ENCODE measurements at places on chromosomes 7 and 10.

- DNase-seq, result no peak
Measured at GRCh38 chr10:44849936-44850335, 61.2 kb upstream of the TMEM72 start.

GRCh38 chr7:151824373-151824933 is 52.5 kb downstream of the PRKAG2 start:
- DNase-seq, result no peak

DNA sequence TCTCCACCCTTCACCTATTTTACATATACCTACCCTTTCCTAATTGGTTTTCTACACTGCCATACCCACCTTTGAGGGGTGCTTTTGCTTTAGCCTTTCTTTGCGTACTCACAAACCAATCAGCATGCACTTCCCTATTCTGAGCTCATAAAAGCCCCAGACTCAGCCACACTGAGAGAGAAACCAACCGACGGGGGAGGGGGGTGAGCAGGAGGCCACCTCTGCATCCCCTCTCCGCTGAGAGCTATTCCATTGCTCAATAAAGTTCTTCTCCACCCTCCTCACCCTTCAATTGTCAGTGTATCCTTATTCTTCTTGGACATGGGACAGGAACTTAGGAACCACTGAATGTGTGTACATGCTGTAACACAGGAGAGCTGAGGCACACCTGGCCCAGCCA is 9.0 kb upstream of the FKBP9 start:
- DNase-seq, result no peak

GRCh38 chr7:92766461-92767003 is 69.8 kb downstream of the CDK6 start:
- DNase-seq, result no peak

- DNase-seq, result no peak
Measured at GRCh38 chr10:35940141-35941041, 298.3 kb upstream of the FZD8 start.

- DNase-seq, result peak; percentile 46
Measured at GRCh38 chr10:114632869-114633715, 25.0 kb downstream of the ABLIM1 start.

DNA sequence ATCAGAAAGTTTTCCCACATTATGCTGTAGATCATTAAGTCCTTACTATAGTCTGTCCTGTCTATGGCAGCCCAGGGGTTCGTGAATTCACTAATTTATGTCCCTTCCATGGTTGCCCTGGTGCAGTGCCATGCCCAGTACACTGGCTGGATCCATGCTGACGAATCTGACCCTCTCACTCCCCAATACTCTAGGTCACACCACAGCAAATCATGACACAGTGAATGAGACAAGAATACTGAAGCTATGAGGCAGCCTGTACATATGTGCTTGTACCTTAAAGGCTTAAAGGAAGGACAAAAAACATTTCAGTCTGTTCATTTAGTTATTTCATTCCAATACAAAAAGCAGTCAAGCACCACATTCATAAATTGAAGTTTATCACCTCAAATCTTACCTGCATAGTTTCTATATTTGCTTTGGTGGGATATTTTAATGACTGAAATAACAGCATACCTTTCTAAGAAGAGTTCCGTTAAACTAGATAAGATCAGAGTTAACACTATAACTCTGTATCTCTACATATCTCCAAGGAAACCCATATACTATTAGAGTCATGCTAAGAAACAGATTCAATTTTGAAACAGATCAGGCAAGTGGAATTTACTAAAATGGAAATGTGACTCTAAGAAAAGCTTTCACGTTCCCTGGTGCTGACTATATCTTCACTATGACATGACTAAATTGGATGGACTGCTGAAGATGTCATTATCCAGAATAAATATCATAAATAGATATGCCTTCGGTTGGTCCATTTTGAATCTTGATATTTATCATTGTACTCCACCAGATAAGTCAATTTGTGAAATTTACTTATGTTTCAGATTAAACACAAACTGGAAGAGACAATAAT is 36.7 kb downstream of the OSBPL3 start:
- DNase-seq, result no peak

GRCh38 chr7:51706851-51707250 is 390.2 kb upstream of the COBL start:
- no peak for DNase-seq

- DNase-seq, result no peak
Measured at GRCh38 chr10:69963835-69964710, 88.6 kb upstream of the MACROH2A2 start.

DNA sequence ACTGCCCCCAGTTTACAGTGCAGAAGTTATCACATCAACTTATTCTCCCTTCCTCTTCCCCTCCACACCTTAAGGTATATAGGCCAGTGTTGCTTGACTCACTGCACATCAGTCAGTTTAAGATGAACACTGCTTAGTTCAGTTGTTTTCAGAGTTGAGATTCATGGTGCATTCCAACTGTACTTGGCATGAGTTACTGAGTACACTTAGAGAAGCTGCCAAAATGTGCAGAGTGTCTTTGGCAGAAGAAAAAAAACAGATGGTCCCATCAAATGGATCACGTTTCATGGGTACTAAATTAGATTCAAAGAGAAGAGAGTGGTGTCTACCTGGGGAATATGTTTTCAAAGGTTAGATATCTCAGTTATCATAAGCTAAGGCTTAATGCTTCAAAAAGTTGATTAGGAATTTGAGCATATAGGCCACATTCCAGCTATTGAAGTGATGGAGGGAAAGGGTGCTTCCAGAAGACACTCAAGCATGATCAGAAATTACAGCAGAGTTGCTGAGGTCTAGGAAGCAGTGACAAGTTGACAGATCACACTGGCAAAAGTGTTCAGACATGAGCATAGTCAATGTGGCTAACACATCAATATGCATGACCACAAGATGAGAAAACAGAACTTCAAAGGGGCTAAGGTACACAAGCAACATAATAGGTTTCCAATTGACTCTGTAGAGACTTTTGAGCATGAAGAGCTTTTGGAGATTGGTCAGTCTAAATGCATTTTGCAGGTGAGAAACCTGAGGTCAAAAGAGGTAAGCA is 579.2 kb upstream of the CELF2 start:
- DNase-seq, result no peak

GRCh38 chr7:134357486-134357885 is 40.8 kb upstream of the SLC35B4 start:
- no peak for DNase-seq

GRCh38 chr10:30727524-30727923 is 98.0 kb upstream of the LYZL2 start:
- no peak for DNase-seq

All from DMS79 treated with DMSO at 0.1 percent for 48 hours (cell line).